NCI-H2227 treated with DMSO at 0.1 percent for 48 hours (cell line): ENCODE measurements at places on chromosomes 1 and 21.

DNA sequence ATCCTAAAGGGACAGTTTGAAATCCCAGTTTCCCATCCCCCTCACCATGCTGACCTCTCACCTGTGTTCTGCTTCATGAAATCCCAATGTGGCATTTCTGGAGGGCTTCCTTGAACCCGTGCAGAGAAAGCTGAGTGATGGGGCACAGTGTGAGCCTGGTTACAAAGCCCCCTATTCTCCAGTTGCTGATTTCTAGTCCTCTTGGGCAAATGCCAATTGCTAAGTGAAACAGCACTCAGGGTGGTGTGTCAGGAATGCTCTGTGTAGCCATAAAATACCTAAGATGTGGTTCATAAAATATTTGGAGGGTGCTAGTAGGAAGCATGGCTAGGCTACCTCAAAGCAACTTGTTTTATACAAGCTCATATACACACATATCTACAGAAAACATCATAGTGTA is 32.0 kb downstream of the SUSD4 start:
- no peak for DNase-seq

- no peak for DNase-seq
These were observed 76.7 kb downstream of the ASH1L start for GRCh38 chr1:155485945-155486344.

DNA sequence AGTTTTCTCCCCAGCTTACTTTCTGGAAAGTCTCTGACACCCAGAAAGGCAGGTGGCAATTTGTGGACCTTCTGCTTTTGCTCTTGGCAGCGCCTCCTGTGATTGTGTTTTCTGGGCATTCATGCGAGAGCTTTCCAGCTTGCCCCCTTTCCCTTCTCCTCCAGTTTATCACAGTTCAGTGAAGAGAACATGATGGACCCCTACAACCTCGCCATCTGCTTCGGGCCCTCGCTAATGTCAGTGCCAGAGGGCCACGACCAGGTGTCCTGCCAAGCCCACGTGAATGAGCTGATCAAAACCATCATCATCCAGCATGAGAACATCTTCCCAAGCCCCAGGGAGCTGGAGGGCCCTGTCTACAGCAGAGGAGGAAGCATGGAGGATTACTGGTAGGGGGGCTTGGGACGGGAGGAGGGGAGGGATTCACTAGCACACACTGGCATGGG is 24.3 kb upstream of the IKBKE start:
- no peak for DNase-seq

- DNase-seq: peak; percentile 33
These were observed at the start of gene RIIAD1 for GRCh38 chr1:151720974-151721787. Gene RIIAD1, plus strand, starts transcription at chr1:151721522. Its CDS starts 15 bp downstream, at chr1:151721537.

- no peak for DNase-seq
These were observed 35.9 kb upstream of the HMGN1 start for GRCh38 chr21:39384674-39385298.

GRCh38 chr1:194069168-194069830 is 882.9 kb upstream of the B3GALT2 start:
- DNase-seq: no peak

DNA sequence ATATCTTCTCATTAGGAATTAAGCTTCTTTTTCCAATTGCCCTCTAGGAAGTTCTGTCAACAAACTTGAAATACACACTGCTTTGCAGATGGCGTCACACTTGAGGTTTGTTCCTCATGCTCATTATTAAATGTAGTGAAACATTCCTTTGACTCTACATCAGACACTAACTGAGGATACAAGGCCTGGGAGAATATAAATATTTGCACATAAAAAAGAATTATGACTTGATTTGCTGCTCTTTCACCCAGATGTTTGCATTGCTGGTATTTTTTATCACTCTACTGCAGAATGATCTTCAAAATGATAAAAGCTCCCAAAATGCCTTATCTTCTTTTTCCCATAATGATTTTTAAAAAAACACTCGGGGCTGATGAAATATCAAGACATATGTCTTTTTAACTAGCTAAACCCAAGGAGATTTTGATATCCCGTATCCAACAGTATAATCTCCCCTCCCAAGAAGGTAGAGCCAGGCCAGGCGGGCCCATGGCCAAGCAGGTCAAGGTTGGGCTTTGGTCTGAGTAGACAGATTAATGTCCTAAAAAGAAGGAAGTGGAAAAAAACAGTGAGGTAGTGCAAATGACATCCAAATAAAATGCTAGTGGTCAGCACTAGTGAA is 264.6 kb downstream of the HHIPL2 start:
- DNase-seq: no peak

- DNase-seq: no peak
These were observed 22.0 kb upstream of the BCAR3 start for GRCh38 chr1:93703643-93704042.

DNA sequence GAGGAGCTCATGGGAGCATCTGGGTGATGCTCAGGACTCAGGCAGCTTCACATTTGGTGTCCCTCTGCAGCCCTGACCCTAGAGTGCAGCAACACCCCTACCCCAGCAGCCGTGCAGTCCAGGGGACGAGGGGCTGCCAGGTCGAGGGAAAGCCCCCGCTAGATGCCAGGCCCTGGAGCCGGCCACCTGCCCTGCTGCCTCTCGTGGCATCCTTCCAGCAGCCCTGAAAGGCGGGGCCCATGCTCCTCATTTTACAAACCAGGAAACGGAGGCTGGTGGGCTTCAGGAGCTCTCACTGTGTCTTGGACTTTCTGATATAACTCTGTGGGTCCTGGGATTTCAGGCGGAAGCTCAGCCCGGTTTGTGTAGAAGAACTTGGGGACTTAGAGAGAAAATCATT is 120.5 kb upstream of the WNT4 start:
- DNase-seq: no peak

- DNase-seq: no peak
These were observed 31.4 kb downstream of the VASH2 start for GRCh38 chr1:212981571-212982328.

GRCh38 chr1:36879613-36880012 is 154.7 kb downstream of the GRIK3 start:
- no peak for DNase-seq

- no peak for DNase-seq
These were observed 56.3 kb upstream of the SLC25A33 start for GRCh38 chr1:9482816-9483572.

- no peak for DNase-seq
These were observed 998.6 kb downstream of the TTLL7 start for GRCh38 chr1:83000286-83000685.

DNA sequence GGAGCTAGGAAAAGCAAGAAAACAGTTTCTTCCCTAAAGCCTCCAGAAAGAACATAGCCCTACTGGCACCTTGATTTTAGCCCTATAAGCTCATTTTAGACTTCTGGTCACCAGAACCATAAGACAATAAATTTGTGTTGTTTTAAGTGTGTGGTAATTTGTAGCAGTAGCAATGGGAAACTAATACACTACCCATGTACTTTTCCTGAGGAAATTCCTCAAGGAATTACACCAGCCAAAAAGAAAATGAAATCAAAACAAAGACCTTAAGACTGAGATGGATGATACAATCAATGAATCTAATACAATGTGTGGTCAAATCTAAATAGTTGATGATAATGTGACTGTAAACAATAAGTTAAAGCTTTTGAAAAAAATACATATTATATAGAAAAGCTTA is 11.8 kb downstream of the VAMP4 start:
- no peak for DNase-seq

DNA sequence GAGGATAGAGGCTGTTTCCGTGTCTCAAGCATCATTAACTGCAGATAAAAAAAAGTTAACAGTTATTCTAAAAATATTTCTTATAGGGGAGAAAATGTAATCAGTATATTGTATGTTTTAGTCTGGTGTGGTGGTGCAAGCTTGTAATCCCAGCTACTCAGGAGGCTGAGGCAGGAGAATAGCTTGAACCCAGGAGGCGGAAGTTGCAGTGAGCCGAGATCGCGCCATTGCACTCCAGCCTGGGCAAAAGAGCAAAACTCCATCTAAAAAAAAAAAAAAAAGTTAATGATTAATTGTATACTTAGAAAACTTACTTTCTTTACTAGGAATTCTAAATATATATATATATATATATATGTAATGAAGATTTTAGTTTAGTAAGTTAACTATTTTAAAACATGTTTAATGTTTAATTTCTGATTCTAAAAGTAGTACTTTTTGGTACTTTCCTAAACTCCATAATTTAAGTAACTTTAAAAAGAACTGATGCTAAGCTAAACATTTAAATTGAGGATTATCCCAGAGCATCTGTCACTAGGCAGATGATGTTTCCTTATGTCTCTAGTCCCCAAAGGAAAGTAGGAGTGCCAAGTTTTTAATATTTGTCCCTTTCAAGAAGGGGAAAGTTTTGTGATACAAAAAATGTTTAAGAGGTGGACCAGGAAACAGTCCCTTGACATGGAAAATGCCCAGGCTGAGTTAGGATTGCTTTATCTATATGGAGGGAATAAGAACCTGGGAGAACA is 66.3 kb downstream of the DYRK1A start:
- DNase-seq: no peak

DNA sequence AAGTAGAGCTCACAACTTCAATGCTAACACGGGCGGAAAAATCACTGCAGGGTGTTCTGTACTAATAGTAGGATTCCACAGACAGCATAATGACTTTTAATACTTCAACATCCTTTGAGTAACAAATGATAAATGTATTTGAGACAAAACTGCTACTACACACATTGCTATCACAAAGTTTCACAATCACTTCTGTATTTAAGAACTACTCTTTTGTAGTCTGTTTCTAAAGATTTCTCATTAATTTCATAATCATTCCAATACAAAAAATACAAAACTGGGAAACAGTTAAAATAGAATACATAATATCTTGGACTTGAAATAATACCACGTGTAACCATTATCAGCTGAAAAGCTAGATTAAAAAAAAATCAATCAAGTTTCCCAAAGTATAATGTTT is 2.7 kb downstream of the HMGN1 start:
- DNase-seq: no peak

GRCh38 chr1:231952154-231952553 is 325.6 kb downstream of the DISC1 start:
- DNase-seq: no peak

- no peak for DNase-seq
These were observed 62.3 kb upstream of the ARTN start for GRCh38 chr1:43871181-43871910.

DNA sequence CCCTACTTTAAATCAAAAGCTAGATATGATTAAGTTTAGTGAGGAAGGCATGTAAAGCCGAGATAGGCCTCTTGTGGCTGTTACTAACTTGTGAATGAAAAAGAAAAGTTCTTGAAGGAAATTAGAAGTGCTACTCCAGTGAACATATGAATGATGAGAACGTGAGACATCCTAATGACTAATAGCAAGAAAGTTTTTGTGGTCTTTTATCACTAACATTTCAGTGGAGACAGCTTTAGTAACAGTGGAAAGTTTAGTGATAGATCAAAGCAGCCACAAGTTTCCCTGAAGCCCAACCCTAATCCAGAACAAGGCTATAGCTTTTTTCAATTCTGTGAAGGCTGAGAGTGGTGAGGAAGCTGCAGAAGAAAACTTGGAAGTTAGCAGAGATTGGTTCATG is 73.6 kb upstream of the LRRC8B start:
- no peak for DNase-seq

DNA sequence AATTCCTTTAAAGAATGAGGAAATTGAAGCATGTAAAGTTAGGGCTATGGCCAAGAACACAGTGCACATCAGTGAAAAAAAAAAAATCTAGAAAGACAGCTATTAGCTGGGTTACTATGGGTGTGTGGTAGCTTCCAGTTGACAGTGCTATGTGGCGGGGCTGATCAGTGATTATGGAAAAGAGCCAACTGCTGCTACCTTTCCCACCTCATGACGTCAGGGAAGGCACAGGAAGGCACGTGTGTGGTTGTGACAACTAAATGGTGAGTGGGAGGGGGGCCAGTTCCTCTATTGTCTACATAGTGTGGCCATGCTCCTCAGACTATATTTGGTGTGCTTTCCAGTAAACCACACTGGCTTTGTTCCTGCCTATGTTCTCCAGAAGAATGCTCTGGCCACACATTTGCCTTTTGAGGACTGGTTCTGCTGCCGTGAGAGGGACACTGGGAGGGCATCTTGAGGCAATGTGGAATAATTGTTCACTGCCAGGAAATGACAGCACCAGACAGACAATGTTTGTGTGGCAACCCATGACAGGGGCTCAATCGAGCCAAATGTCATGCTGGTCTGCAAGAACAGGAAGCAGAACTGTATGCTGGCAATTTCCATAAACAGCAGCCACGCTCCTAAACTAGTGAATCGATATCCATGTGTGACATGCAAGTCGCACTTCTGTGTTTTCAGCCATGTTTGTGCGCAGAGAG is 3.0 kb upstream of the SDE2 start:
- peak; percentile 63 for DNase-seq

DNA sequence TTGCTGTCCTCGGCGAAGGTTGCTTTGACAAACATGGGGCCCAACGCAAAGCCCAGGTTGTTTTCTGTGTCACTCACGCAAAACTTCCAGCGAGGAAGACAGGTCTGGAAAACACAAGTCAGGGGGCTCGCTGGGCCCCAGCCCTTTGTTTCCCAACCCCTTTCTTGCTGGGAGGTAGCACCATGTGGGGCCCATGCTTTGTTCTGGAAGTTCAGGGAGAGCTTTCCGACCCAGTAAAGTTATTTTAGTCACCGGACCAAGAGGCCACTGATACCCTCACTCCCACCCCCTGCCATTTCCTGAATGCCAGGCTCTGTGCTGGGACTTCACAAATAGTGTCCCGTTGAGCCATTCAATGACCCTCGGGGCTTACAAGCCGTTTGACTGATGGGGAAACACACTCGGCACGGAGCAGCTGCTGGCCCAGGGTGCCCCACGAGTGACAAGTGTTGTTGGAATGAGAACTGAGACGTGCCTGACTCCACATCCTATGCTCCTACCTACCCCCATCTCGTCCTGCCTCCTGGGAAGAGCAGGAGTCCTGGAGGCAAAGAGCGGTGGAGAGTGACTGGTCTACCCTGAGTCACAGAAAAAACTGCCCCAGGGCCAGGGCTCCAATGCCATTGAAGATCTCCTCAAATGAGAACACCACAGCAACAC is 52.0 kb downstream of the ECE1 start:
- no peak for DNase-seq

DNA sequence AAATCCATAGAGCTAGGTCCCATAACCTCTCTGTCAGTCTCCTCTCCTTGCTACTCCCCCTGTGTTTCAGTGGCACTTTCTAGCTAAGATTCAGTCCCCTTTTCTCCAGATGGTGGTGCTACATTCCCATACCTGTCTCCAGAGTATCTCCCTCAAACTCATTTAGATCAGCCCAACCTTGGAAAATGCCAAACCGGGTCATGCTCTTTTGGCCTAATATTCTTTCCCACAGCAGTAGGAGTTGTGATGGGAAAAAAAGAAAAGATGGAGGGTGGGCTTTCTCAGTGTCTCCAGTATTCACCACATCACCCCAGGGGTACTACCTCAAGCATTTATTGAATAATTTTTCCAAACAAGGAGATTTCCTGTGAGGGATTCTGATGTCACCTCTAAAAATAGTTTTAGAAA is 3.2 kb upstream of the RXFP4 start:
- peak; percentile 65 for DNase-seq

GRCh38 chr1:19438516-19439195 is 46.7 kb downstream of the CAPZB start:
- no peak for DNase-seq

- DNase-seq: no peak
These were observed 6.5 kb upstream of the GRIK3 start for GRCh38 chr1:37040773-37041172.
